CD4-positive, alpha-beta T cell treated with Interleukin-10 for 1 hour (primary cell): ENCODE measurements at places on chromosomes 4 and X.

DNA sequence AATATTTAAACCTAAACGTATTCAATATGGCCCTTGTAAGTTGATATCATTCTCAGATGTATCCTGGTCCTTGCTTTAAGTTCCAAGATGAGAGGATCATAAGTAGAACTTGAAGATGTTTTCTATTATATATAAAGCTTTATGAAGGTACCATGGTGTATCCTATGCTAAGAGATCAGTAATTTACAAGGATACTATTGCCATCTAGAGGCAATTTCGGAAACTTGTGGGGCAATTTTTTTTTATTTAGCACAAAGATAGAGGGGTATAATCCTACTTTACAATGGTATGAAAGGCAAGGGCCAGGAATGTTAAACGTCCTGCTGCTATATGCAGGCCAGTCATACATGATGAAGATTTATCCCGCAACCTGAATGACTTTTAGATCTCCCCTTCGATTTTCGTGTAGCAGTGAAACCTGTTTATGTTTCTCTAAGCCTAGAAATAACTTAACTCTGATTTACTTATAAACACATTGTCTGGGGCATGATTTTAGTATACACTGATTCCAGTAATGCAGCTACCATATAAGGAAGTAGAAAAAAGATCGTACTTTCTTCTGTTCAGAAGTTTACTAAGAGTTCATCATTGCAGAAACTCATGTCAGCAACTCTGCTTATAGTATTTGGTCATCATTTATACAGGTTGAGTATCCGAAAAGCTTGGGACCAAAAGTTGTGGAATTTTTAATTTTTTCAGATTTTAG, 2.6 kb downstream of the SLC25A31 start:
- no peak for DNase-seq

GRCh38 chr4:38092701-38093100, 132.5 kb downstream of the PTTG2 start:
- no peak for DNase-seq

GRCh38 chrX:22690116-22690515, 309.6 kb upstream of the DDX53 start:
- DNase-seq = no peak

DNA sequence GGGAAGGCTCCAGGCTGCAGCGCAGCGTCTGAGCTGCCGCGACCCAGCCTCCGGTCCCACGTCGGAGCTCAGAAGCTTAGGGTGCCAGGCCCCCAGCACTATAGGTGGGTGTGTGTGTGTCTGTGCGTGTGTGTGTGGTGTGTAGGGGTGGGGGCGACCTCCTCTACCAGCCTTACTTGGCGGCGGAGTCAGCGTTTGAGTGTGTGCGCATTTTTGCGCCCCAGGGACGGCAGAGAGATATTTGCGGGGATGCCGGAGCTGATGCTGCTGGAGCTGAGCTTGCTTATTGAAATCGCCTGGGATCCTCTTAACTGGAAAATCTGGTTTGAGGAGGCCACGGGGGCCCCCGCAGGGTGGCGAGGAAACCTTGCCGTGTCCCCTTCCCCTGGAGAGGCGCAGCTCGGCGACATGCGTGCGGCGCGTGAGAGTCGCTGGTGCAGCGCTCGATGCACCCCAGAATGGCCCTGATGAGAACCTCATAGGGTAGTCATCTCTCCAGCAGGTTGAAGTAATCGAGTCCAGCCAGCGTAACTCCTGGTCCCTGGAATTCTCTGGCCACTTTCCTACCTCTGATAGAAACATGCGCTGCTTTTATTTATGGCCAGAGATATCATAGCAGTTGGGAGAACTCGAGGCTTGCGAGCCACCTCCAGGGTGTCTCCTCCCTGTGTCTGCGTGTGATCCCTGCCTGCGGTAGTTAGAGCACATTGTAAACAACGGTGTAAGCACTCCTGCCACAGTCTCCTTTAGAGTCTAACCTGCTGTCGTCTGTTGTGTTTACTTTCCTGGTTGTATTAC, 2.7 kb downstream of the ADGRL3 start:
- no peak for DNase-seq

GRCh38 chr4:38413524-38414341, 250.3 kb upstream of the KLF3 start:
- no peak for DNase-seq

DNA sequence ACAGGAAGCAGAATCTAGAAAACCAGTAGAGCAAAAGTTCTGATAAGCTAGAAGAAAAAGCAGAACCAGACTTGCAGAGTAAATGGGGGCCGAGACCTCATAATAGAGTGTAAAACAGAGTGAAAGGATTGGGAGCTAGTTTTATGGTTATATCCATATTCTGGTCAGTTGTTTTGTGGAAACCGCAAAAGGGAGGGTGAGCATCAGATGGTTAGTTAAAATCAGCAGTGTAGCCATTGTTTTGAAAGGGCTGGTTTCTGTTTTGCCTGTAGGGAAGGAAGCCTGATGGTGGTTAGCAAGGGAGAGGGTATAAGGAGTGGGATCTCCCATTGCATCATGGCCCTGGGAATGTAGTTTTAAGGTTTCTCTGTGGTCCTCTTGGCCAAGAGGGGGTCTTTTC, 17.2 kb upstream of the CCNI start:
- no peak for DNase-seq
